ENCODE measurements at places on chromosomes 5 and 9. TPM values are rescaled to one million over a fixed set of nuclear protein-coding genes. Genes with fewer than 3 reads are reported as not detected.

DNA sequence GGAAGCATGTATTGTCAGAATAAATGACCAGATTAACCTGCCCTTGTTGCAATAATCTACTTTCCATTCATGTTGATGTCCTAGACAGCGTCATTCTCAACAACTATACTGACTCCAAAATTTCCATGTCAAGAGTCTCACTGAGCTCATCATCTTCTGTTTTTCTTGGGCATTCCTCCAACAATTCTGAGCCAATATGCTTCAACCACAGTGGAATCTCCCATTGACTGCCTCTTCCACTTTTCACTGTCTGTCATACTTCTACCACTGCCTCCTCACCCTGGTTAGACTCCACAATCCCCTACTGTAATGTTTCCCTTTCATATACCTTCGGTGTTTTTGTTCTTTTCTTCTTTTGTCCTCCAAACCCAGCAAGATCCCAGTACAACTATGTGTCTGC, 162.8 kb downstream of the TLE1 start:
- no peak for DNase-seq

GRCh38 chr9:14957109-14957508, 46.9 kb upstream of the FREM1 start:
- no peak for DNase-seq

GRCh38 chr5:31113666-31114350, 79.7 kb upstream of the CDH6 start:
- DNase-seq = no peak

F2RL2 gene
- 1.1 TPM for total RNA-seq

MYMK gene
- total RNA-seq = not detected

Data from lower leg skin (tissue), 4 donors.